ENCODE measurements at places on chromosomes 16 and 17.

- no peak overlapping the region for H3K27ac ChIP-seq
- no peaks in the 10 kb centered on the region for H3K36me3 ChIP-seq
- H3K27me3 ChIP-seq: peaks cover 18% of the 10 kb centered on the region
- peak overlapping the region; percentile 87 for H3K4me3 ChIP-seq
- DNase-seq: no peak
Measured at GRCh38 chr17:36485805-36486203, 677 bp upstream of the ZNHIT3 start.

GRCh38 chr16:3075523-3075915 lies 10.1 kb downstream of the IL32 start:
- H3K36me3 ChIP-seq: no peaks in the 10 kb centered on the region
- peak; percentile 75 for DNase-seq
- H3K4me3 ChIP-seq: no peak overlapping the region
- no peaks in the 10 kb centered on the region for H3K27me3 ChIP-seq
- peaks cover 7% of the 10 kb centered on the region for H3K4me1 ChIP-seq
- no peak overlapping the region for H3K27ac ChIP-seq

GRCh38 chr16:58422809-58423208 lies 30.5 kb downstream of the GINS3 start:
- DNase-seq: no peak
- H3K27ac ChIP-seq: no peak overlapping the region
- no peaks in the 10 kb centered on the region for H3K27me3 ChIP-seq
- peaks cover 3% of the 10 kb centered on the region for H3K4me1 ChIP-seq

- H3K36me3 ChIP-seq: peaks cover 16% of the 10 kb centered on the region
- peak; percentile 79 for DNase-seq
- H3K27me3 ChIP-seq: no peaks in the 10 kb centered on the region
- no peak within 1 kb of the TSS for H3K27ac ChIP-seq
- H3K4me3 ChIP-seq: peak within 1 kb of the TSS; percentile 88
Measured at GRCh38 chr17:41835800-41836549, at the start of gene NT5C3B. NT5C3B (minus strand) TSS chr17:41836232; CDS start chr17:41836193, 39 bp downstream.

- no peaks in the 10 kb centered on the region for H3K27me3 ChIP-seq
- peaks cover 16% of the 10 kb centered on the region for H3K4me1 ChIP-seq
- DNase-seq: peak; percentile 33
Measured at GRCh38 chr17:75181608-75182318, 996 bp downstream of the SUMO2 start.
